ENCODE measurements at places on chromosomes 13 and 19. TPM values are rescaled to one million over a fixed set of nuclear protein-coding genes. Genes with fewer than 3 reads are reported as not detected.
A peak's percentile ranks its signal among the peaks of the same experiment; 100 is the strongest.

Gene ZNF581
- total RNA-seq, result 7.1 TPM

Gene OSCAR
- total RNA-seq, result 0.54 TPM

GRCh38 chr19:1770866-1771576 lies 17.7 kb downstream of the ONECUT3 start:
- DNase-seq, result no peak

GRCh38 chr19:756236-756635 lies 5.3 kb downstream of the MISP start:
- no peak for DNase-seq

DNA sequence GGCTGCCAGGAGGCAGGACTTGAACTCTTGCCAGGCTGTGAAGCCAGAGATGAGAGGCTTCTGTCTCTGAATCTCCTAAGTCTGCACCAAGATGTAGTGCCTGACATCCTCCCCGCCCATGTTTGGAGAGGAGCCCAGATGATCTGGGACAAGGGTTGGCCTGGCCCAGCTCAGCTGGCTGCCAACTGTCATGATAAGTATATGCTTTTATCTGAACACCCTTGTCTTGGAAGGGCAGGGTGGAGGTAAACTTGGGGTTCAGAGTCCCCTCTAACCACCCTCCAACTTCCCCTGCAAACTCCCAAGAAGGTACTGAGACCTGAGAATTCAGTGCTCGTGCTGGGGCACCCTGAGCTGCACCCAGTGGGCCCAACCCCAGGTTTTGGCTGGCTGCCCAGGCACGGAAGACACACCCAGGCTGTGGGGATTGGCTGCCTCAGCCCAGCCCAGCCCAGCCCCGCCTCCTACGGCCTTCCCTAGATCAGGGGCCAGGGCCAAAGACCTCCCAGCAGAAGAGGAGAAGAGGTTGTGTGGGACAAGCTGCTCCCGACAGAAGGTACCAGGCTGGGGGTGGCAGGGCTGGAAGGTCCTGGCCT lies at the start of gene CYP4F12:
Gene CYP4F12, plus strand, starts transcription at position 508 of the 596 bp plus-strand sequence. CDS start 443 bp downstream, outside the sequence.
- peak; percentile 92 for DNase-seq

All from Right ventricle myocardium superior (tissue), 1 donor.